ENCODE measurements at places on chromosomes 7 and 10.

- H3K27me3 ChIP-seq = no peaks in the 10 kb centered on the region
- H3K27ac ChIP-seq = no peak overlapping the region
- peaks cover 10% of the 10 kb centered on the region for H3K4me1 ChIP-seq
These were observed 6.1 kb downstream of the AP5Z1 start for GRCh38 chr7:4781366-4782069.

GRCh38 chr7:74009719-74010118 is 18.3 kb upstream of the ELN start:
- H3K4me3 ChIP-seq = no peak overlapping the region
- peaks cover 47% of the 10 kb centered on the region for H3K4me1 ChIP-seq
- no peaks in the 10 kb centered on the region for H3K36me3 ChIP-seq
- no peaks in the 10 kb centered on the region for H3K27me3 ChIP-seq

DNA sequence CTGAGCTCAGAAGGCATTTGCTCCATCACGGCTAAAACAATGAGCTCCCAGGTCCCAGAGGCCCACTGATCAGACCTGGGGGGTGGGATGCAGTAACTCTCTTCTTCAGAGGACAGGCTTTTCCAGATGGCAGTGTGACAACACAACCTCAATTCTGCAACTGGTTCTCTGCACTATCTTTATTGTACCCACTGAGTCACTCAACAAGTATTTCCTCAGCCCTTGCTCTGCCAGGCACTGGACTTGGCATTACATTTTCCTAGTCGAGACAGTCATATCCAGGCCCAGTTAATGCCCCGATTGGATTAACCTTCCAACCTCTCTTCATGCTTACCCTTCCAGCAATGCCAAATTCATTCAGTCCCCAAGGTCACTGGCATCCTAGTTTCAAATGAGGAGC is 72.6 kb downstream of the JAZF1 start:
- no peak for DNase-seq
- H3K27ac ChIP-seq = no peak overlapping the region
- H3K4me1 ChIP-seq = peaks cover 16% of the 10 kb centered on the region
- no peaks in the 10 kb centered on the region for H3K36me3 ChIP-seq
- H3K4me3 ChIP-seq = no peak overlapping the region

GRCh38 chr10:44177610-44178009 is 207.3 kb downstream of the CXCL12 start:
- H3K27me3 ChIP-seq = no peaks in the 10 kb centered on the region
- no peak overlapping the region for H3K4me3 ChIP-seq
- no peaks in the 10 kb centered on the region for H3K36me3 ChIP-seq
- H3K27ac ChIP-seq = no peak overlapping the region

DNA sequence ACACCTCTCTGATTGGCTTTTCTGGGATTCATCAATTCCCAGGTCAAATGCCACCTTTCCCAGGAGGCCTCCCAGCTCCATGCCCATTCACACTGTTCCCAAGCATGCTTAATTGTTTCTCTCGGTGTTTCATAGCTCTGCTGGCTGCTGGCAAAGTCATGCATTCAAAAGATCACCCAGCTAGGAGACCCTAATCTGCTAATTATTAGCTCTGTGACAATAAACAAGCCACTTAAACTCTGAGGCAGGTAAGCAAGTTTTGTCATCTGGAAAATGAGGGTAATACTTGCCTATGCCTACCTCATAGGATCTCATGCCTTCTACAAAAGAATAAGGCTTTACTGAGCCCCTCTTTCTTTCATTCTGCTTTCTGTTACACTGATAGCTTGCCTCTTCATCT is 828 bp upstream of the KEL start:
- H3K36me3 ChIP-seq = no peaks in the 10 kb centered on the region
- H3K27me3 ChIP-seq = no peaks in the 10 kb centered on the region
- H3K27ac ChIP-seq = no peak overlapping the region
- H3K4me3 ChIP-seq = no peak overlapping the region
- no peak for DNase-seq

DNA sequence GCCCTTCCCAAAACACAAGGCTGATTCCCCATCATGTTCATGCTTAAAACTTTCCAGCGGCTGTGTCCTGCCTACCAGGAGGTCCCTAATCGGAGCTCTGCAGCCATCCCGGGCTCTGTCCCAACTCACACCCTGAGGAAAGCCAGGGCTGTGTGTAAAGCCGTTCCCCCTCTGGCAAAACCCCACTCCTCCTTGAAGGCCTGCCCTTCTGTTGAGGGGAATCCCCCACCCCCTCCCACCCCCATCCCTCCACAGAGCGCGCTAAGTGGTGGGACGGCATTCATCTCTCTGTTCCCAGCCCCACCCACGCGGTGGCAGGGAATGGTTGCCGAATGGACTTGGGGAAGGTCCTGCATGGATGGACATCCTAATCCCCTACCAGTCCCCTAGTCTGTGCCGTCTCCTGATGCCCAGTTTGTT is 667 bp upstream of the TMEM120A start:
- H3K27me3 ChIP-seq = no peaks in the 10 kb centered on the region
- no peak for DNase-seq

GRCh38 chr7:12111422-12112405 is 99.4 kb upstream of the TMEM106B start:
- H3K4me3 ChIP-seq = no peak overlapping the region
- H3K4me1 ChIP-seq = peaks cover 9% of the 10 kb centered on the region
- H3K36me3 ChIP-seq = no peaks in the 10 kb centered on the region
- no peak for DNase-seq

- no peaks in the 10 kb centered on the region for H3K36me3 ChIP-seq
- no peak for DNase-seq
- H3K27me3 ChIP-seq = no peaks in the 10 kb centered on the region
- no peak overlapping the region for H3K4me3 ChIP-seq
- H3K4me1 ChIP-seq = no peaks in the 10 kb centered on the region
- H3K27ac ChIP-seq = no peak overlapping the region
These were observed 18.4 kb upstream of the CUBN start for GRCh38 chr10:17147884-17148489.

DNA sequence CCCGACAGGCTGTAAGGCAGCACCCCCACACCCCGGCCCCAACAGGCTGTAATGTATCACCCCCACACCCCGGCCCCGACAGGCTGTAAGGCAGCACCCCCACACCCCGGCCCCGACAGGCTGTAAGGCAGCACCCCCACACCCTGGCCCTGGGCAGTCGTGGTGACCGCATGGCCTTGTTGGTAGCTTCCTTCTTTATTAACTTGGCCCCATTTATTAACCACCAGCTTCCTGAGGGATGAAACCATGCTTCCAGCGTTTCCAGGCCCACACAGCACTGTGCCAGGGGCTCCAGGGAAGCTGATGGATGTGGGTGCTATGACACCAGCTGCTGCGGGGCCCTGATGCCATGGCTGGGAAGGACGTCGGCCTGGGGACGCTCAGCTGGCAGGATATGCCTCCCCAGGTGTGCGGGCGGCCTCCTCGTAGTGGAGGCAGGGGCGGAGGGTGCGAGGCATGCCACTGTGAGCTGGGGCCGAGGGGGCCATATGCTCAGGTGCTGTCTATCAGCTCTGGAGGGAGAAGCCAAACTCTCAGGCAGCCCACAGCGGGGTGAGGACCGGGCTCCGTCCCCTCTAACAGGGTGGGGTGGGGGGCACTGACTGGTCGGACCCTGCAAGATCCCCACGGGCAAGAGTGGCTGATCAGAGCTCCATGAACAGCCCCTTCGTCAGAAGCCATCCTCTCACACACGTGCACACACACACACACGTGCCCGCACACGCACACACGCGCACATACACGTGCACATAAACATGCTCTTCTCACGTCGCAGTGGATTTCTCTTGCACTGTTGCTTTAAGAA is 311.0 kb downstream of the PTPRN2 start:
- DNase-seq = no peak
- H3K4me1 ChIP-seq = peaks cover 5% of the 10 kb centered on the region
- H3K4me3 ChIP-seq = no peak overlapping the region
- no peak overlapping the region for H3K27ac ChIP-seq
- H3K27me3 ChIP-seq = peaks cover 4% of the 10 kb centered on the region

DNA sequence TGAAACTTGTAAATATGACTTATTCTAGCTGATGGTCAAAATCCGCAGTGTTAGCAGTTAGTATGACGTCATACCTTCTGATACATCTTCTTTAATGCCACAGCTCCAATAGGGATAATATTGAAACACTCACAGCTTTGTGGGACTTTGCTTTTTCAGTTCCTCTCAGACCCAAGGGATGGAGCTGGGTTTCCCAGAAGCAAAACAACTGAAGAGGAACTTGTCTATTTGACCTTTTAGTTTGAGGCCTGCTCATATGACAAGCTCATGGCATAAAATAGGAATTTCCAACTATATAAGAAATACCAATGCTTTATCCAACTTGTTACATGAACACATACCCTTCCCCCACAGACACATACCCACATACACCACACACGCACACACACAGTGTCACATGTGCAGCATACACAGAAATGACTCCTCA is 31.6 kb upstream of the C10orf67 start:
- no peak for DNase-seq
- H3K27ac ChIP-seq = no peak overlapping the region
- H3K36me3 ChIP-seq = no peaks in the 10 kb centered on the region
- no peak overlapping the region for H3K4me3 ChIP-seq
- no peaks in the 10 kb centered on the region for H3K27me3 ChIP-seq

GRCh38 chr7:29332875-29333855 is 138.6 kb downstream of the CHN2 start:
- no peak overlapping the region for H3K4me3 ChIP-seq
- peaks cover 33% of the 10 kb centered on the region for H3K4me1 ChIP-seq
- no peak for DNase-seq
- H3K27me3 ChIP-seq = no peaks in the 10 kb centered on the region

GRCh38 chr7:16514729-16515128 is 11.9 kb upstream of the LRRC72 start:
- H3K4me3 ChIP-seq = no peak overlapping the region
- H3K36me3 ChIP-seq = no peaks in the 10 kb centered on the region
- no peaks in the 10 kb centered on the region for H3K27me3 ChIP-seq
- no peak overlapping the region for H3K27ac ChIP-seq

- peaks cover 6% of the 10 kb centered on the region for H3K4me1 ChIP-seq
- no peaks in the 10 kb centered on the region for H3K36me3 ChIP-seq
- no peak for DNase-seq
- peak overlapping the region; percentile 49 for H3K4me3 ChIP-seq
- H3K27me3 ChIP-seq = no peaks in the 10 kb centered on the region
- no peak overlapping the region for H3K27ac ChIP-seq
These were observed 276.1 kb downstream of the DNAJB6 start for GRCh38 chr7:157612664-157613561.

GRCh38 chr10:21628023-21628422 is 94.0 kb downstream of the MLLT10 start:
- H3K4me3 ChIP-seq = no peak overlapping the region
- H3K36me3 ChIP-seq = no peaks in the 10 kb centered on the region
- no peaks in the 10 kb centered on the region for H3K27me3 ChIP-seq
- DNase-seq = no peak
- peaks cover 8% of the 10 kb centered on the region for H3K4me1 ChIP-seq
- H3K27ac ChIP-seq = no peak overlapping the region

- H3K36me3 ChIP-seq = no peaks in the 10 kb centered on the region
- peak overlapping the region; percentile 84 for H3K27ac ChIP-seq
- no peak overlapping the region for H3K4me3 ChIP-seq
These were observed 17.3 kb upstream of the INPP5A start for GRCh38 chr10:132520177-132520811.

- peak overlapping the region; percentile 53 for H3K4me3 ChIP-seq
- no peaks in the 10 kb centered on the region for H3K27me3 ChIP-seq
- peak overlapping the region; percentile 85 for H3K27ac ChIP-seq
- H3K4me1 ChIP-seq = peaks cover 12% of the 10 kb centered on the region
These were observed 2.0 kb downstream of the LDB3 start for GRCh38 chr10:86670290-86670811.

DNA sequence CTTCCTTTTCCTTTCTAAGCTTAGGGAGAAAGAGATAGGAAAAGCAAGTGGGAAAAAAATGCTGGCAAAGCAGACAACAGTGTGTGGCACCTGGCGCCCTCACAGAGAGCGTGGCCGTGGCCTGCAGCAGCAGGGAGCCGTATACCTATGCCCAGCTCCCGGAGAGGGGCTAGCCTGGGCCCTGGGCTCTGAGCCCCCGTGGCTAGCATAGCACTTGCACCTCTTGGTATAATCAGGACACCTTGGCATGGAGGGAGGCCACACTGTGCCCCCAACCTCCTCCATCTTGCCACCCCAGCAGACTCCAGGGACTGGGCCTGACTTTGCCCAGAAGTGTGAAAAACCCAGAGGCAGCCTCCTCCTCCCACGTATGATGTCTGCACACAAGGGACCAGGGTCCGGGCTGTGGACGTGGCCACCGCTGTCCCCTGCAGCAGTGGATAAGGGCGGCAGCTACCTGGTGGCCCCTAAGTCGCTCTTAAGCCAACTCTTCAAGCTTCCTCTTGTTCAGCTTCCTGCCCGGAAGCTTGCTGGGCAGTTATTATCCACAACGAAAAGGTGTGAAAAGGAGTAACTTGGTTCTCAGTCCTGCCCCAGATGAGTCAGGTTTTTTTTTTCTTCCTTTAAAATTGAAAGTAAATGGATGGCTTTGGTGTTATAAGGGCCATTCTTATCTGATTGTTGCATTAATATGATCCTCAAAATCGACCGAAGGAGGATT is 249.1 kb upstream of the PITRM1 start:
- no peak for DNase-seq
- H3K4me1 ChIP-seq = peaks cover 19% of the 10 kb centered on the region
- no peak overlapping the region for H3K27ac ChIP-seq
- no peaks in the 10 kb centered on the region for H3K27me3 ChIP-seq

GRCh38 chr7:33971106-33971505 is 65.8 kb downstream of the BMPER start:
- no peak overlapping the region for H3K27ac ChIP-seq
- H3K4me1 ChIP-seq = no peaks in the 10 kb centered on the region
- H3K4me3 ChIP-seq = no peak overlapping the region
- no peaks in the 10 kb centered on the region for H3K36me3 ChIP-seq
- no peaks in the 10 kb centered on the region for H3K27me3 ChIP-seq
- DNase-seq = no peak

DNA sequence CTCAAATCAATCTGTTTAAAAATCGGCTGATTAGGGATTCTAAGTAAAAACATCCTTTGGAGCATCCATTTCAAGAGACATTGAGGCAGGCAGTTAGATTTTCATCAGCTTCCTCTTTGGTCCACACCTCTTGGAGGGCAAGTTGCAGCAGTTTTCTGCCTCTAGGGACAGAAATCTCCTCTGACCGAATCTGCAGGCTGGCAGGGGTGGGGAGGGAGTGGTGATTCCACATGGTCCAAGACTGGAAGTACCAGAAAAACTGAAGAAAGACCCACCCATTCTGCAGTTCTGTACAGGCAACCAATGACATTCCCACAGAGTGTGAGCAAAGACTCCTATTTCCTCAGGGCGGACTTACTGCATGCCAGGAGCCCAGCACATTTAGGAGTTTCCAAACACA is 29.0 kb downstream of the FGFBP3 start:
- no peak overlapping the region for H3K4me3 ChIP-seq
- no peaks in the 10 kb centered on the region for H3K36me3 ChIP-seq
- DNase-seq = no peak
- peaks cover 12% of the 10 kb centered on the region for H3K4me1 ChIP-seq

Data from esophagus squamous epithelium (tissue), 5 donors.